ENCODE measurements at places on chromosomes 3 and 15.

DNA sequence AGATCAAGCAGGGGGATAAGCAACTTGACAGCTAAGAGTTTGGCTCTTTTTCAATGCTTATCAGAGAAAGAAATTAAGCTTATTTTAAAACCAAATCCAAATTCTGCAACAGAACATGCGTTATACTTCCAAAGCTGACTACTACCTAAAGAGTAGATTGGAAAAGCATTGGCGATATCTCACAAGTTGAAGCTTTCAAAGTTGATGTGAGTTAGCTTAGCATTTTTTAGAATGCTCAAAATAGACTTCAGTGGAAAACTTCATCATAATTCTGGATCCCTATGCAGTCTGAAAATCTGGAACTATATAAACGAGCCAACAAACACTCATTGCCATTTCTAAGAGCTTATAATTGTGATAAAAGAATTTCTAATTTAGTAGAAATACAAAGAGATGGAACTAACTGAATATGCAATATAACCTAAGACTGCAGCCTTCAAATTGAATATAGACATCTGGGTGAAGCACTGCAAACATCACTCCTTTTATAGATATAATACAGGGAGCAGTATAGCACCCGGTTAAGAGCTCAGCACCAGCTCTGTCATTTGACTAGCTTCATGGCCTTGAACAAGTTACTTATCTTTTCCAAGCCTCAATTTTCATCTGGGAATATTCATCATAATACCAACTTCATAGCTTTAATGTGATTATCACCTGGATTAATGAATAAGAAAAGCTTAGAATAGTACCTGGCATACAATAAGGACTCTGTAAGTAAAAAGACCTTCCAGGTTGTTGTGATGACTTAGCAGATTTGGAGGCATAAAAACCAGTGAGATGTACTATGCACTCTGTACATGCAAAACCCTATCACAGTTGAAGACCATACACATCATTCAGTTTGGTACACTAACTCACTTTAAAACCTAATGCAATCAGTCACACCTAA lies 242.7 kb upstream of the TTC14 start:
- no peak for DNase-seq

DNA sequence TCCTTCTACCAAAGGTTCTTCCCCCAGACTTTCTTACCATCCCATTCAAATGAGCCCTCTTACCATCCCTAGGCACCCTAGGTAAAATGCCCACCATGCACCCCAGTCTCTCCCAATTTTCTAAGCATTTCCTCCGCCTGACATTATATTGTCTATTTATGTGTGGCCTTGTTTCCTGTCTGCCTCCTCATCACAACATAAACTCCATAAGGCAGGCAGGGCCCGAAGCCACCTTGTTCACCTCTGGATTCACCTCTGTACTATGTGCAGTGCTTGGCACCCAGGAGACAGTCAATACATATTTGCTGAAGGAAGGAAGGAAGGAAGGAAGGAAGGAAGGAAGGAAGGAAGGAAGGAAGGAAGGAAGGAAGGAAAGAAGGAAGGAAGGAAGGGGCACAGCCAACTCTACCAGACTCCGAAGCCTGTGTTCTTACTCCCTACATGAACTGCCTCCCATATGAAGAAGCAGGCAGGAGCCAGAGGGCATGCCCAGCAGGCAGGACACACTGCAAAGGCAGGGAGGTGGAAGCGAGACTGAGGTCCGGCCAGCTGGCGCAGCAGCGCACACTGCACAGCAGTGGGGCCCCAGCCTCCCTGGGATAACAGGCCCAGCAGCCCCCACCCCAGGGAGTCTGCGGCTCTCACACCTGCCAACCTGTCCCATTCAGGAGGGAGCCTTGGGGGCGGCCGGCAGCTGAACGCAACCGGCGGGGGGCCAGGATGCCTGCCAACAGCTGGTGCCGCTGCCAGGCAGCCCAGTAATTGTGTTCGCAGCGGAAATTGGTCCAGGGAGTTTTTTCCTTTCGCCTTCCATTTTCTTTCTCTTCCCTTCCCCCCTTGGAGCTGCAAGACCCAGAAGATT lies 106.0 kb upstream of the LINGO1 start:
- no peak for DNase-seq

DNA sequence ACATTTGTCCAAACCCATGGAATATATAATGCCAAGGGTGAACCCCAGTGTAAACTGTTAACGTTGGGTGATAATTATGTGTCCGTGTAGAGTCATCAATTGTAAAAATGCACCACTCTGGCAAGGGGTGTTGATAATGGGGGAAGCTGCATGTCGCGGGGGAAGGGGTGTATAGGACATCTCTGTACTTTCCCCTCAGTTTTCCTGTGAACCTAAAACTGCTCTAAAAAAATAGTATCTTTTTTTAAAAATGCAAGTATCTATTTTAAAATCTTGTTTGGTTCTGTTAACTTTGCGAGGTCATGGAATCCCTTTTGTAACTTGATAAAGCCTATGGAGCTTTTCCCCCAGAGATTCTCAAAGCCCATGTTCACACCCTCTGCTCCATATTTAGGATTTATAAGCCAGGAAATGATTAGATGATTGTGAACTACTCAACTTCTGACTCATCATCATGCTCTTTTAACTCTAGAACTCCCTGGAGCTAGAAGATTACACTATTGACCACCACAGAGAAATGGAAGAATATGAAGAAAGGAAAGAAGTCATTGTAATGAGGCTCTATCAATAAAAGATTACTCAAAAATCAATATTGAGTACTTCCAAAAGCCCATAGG lies 56.1 kb upstream of the C3orf49 start:
- no peak for DNase-seq

DNA sequence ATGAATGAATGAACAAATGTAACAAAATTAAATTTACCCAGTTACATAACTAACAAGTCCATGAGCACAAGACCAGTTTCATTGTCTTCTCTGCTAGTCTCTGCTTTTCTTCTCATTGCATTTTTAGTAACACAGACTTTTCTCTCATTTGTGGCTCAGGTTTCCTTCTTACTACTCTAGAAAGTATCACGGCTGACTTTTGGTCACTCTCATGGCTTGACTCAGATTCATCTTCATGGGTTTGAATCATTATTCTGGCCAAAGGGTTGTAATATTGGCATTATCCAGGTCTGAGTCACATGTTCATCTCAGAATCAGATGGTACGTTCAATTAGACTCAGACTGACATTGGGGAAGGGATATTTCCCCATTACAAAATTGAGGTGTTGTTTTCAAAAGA lies 121.5 kb upstream of the SATB1 start:
- DNase-seq: no peak

DNA sequence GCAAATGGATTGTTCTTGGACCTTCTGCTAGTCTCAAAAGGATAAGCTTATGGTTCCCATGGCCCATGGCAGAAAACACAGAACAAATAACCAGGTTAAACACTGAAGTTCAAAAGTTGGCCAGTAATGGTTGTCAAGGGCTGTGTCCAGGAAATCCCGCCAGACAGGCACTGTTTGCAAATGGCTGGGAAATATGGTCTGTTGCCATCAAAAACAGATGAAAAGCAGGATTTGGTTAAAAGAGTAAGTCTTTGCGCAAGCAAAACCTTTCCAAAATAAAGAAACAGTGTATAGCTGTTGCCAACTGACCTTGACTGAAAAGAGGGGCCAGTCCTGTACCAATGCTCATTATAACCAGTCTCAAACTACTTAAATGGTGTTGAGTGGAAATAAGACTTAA lies 58.6 kb downstream of the WWTR1 start:
- DNase-seq: no peak

GRCh38 chr3:128745742-128746141 lies 19.8 kb downstream of the RAB7A start:
- DNase-seq: no peak

All from stimulated activated CD4-positive, alpha-beta T cell treated with anti-CD3 and anti-CD28 coated beads, Interleukin-2, amount 100 ng/mL, for 24 hours (primary cell).